Inflammatory macrophage (primary cell): ENCODE measurements at places on chromosomes 2 and 18.

DNA sequence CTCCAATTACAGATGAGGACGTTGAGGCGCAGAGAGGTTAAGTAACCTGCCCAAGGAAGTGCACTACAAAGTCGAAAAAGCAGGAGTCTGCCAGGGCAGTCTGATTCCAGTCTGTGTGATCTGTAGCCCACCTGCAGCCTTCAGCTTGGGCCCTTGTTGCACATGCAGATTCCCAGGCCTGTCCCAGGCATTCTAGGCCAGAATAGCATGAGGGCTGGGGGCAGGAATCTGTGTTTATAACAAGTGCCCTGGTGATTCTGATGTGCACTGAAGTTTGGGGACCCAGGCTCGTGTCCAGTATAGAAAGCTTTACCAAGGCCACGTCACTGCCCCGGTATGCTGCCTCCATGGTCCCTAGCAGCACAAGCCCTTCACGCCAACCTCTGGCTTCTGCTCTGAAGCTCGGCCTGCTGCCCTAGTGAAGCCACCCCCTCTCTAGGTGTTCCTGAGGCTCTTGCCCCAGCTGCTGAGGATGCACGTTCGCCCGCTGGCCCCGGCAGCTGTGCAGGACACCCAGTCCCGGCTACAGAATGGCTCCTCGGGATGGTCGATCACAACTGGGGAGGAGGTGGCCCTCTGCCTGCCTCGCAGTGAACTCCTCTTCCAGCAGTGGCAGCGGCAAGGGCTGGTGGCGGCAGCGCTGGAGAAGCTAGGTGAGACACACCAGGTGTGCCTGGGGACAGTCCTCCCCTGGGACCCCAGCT lies 4.6 kb downstream of the CHRNG start:
- DNase-seq = no peak

GRCh38 chr2:207133820-207134519 lies 31.8 kb downstream of the KLF7 start:
- DNase-seq = no peak

GRCh38 chr2:23637011-23637778 lies 252.2 kb downstream of the KLHL29 start:
- no peak for DNase-seq

DNA sequence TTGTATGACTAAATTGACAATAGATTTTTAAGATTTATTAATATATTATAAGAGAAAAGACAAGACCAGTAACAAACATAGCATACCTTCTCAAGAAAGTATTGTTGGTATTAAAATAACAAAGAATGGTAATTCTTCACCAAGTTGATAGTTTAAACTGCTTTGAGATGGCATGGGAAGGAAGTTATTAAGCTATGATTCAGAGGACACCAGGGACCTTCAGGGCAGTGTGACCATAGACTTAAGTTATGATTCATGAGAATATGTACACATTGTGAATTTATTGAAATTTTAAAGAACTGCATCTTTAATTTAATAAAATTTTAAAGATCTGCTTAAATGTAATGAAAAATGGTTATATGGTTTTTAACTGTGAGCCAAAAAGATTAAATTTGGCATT lies 205.7 kb downstream of the DSEL start:
- no peak for DNase-seq

DNA sequence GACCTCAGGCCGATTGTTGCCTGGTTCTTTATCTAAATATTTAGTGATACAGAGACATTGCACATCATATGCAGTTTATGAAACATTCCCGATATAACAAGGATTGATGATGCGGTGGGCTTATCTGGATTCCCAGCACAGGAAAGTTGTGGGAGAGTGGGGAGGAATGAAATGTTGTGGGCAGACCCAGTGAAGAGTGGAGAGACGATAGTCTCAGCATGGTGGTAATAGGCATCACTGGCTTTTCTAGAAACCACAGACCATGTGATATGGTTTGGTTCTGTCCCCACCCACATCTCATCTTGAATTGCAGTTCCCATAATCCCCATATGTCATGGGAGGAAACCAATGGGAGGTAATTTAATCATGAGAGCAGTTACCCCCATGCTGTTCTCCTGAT lies 34.8 kb upstream of the RND3 start:
- DNase-seq = no peak

DNA sequence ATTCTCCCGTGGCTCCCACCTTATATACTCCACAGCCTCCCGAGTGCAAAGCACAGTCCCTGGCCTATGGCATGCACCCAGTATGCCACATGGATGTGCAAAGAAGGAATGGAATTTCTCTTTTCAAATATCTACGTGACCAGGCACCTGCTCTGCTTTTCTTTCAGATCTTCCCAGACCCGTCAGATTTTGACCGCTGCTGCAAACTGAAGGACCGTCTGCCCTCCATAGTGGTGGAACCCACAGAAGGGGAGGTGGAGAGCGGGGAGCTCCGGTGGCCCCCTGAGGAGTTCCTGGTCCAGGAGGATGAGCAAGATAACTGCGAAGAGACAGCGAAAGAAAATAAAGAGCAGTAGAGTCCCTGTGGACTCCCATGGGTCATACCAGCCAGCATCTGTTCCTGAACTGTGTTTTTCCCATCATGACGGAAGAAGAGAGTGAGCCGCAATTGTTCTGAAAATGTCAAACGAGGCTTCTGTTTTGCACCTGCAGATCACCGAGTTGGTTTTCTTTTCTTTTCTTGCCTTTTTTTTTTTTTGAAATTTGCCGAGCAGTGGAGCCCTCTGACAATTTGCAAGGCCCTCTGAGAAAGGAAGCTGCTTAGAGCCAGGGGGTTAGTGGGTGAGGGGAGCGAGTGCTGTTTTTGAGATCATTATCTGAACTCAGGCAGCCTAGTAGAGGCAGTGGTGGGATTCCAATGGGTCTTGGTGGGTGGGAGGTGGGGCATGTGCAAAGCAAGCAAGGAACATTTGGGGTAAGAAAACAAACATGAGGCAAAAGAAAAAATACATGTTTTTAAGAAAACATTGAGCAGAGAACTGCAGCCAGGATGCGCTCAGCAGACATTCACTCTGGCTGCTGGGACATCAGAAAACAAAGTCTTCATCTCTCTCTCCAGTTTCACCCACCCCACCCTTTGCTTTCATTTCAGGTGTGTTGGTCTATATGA lies 26.2 kb downstream of the LBH start:
- no peak for DNase-seq

DNA sequence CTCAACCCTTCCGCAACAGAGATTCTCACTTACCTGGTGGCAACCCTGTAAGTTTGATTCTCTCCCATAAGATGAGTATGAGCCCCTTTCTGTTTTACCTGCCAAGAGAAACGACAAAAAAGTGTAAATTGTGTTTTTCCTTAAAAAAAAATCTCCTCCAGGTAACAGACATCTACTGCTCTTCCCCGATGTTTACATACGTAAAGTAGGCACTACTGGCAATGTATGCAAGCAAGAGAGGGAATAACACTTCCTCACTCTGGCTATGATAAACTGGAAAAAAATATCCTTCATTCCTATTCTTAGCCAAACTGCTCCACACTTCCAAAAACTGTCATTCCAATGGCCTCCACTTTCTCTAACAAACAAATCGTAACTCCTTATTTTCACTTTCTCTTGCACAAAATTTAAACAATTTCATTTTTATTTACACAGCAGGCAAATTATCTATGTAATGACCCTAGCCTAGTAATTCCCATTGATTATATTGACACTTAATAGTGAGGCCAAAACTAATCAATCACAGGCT lies 184.5 kb downstream of the TCF4 start:
- DNase-seq = no peak

DNA sequence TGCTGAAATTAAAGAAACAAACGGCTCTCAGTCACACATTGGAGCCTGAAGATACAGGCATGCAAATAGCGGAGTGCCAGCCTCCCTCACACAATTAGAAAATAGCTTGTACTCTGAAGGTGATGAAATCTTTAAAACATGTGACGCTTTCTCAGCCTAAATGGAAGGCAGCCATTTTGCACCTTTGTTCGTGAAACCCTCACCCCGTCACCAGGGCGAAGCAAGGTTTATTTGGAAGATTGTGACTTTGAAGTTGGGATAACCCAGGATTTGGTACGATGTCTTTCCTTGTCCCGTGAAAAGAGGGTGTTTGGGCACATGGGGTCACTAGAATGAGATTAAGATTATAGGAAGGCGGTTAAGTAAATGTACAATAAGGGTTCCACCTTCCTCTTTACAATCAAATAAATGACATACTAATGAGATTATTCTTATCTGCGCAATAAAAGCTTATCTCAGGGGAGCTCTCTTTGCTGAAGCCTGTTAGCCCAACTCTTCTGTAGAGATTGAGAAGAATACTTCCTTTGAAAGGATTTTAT lies 4.2 kb downstream of the SH3BP4 start:
- no peak for DNase-seq

DNA sequence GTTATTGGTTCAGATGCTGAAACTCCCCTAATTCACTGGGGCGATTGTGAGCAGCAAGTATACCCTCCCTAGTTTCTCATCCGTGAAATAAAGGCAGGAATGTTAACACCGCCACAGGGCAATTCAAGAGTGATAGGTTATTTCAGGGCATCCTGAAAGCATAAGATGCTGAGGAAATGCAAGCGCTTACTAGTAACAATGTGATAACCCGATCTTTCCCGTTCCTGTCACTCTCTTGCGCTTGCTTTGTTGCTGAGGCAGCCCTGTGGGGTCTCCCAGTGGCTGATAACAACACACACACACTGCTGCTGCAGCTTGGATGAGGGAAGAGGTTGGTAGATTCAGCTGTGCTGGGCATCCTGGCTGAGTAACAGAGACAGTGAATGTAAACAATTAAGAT lies 259.3 kb downstream of the AGPS start:
- DNase-seq = no peak

- DNase-seq = no peak
These were observed 2.8 kb downstream of the ARID5A start for GRCh38 chr2:96539215-96539920.

DNA sequence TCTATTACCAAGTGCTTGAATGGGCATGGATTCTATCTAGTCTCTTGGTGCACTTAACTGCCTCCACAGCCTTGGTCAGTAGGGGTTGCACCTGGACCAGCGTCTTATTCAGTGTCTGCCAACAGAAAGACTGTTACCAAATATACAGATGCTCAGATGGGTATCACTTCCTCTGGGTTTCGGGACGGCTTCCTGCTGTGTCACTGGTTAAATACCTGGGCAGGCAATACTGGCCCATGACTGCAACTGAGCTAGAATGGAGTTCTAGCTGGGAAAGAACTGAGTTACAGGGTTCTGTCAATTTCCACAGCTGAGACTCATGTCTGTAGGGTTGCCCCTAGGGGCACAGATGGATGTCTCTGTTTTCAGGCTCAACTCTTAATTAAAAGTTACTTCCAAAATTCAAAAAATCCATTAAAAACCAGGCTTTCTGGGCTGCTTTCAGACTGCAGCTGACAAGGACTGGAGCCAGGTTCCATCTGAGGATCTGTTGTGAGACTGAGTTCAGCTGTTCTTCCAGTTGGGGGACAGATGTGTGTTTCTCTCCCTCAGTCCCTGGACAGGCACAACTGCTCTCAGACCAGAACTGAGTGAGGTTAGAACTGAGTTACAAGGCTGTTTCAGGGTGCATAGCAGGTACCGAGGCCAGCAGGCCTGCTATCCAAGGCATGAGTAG lies 789.6 kb upstream of the SLC8A1 start:
- DNase-seq = no peak

GRCh38 chr2:236847023-236847422 lies 238.7 kb upstream of the COPS8 start:
- no peak for DNase-seq

DNA sequence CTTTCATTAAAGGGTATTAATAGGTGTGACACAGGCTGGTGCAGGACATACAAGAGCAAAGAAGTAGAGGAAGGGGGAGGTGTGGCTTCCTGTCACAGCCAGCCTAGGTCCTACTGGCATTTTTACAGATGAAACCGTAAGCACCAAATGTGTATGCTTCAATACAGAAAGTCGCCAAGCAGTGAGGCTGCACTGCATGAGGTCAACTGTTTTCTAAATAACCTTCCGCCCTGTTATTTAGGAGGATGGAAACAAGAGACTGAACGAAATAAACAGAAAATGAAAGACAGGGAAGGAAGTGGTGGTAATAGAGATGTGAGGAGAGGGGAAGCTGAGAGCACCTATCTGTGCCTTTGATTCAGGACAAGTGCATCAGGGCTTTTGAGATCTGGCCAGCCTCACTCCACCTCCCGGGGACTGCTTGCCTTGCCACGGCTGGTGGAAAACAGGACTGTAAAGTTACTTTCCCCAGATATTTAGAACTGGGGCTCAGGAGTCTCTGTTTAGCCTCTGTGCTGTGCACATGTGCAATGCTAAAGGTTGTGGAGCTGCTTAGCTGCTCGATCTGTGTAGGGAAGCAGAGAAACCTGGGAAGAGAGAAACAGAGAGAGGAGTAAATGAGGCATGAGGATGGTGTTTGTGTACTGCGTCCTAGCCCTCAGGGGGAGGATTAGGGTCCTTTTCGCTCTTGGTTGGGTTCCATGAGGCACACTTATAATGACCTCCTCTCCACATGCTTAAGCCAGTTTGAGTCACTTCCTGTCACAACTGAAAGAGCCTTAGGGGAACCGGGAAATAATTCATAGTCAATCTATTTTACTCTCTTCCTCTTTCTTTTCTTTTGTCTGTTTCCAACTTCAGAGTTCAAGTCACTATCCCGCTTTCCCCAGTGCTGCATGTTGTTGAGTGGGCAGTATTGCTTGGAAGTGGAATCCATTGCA lies 62.3 kb upstream of the BOD1L2 start:
- peak; percentile 57 for DNase-seq

- DNase-seq = no peak
These were observed 96.6 kb upstream of the SLC8A1 start for GRCh38 chr2:40548521-40548920.
